ENCODE measurements at places on chromosomes 11 and 22.

- no peak for DNase-seq
These were observed 80.8 kb downstream of the ME3 start for GRCh38 chr11:86591631-86592030.

- DNase-seq = no peak
These were observed at the start of gene SCGB2A2 for GRCh38 chr11:62269654-62270278. SCGB2A2 (plus strand) TSS chr11:62270158; CDS start chr11:62270217, 59 bp downstream.

GRCh38 chr11:115606498-115607220, 102.4 kb upstream of the CADM1 start:
- DNase-seq = no peak

- DNase-seq = no peak
These were observed 30.2 kb upstream of the CFAP300 start for GRCh38 chr11:102017026-102017425.

DNA sequence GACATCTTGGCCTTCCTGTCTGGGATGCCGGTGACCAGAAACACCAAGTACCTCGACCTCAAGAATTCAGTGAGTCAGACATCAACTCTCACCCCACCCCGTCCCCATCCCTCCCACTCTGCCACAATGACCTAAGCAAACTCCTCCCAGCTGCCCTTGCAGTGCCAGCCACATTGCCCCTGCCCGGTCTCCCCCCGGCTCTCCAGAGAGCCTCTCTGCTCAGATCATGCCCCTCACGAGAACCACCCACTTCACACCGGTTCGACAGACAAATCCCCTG, 23.6 kb upstream of the MYRF start:
- DNase-seq = no peak

GRCh38 chr11:67627441-67627811, 2.3 kb downstream of the NUDT8 start:
- DNase-seq = peak; percentile 18

GRCh38 chr22:32830473-32830872, 29.0 kb downstream of the TIMP3 start:
- no peak for DNase-seq

DNA sequence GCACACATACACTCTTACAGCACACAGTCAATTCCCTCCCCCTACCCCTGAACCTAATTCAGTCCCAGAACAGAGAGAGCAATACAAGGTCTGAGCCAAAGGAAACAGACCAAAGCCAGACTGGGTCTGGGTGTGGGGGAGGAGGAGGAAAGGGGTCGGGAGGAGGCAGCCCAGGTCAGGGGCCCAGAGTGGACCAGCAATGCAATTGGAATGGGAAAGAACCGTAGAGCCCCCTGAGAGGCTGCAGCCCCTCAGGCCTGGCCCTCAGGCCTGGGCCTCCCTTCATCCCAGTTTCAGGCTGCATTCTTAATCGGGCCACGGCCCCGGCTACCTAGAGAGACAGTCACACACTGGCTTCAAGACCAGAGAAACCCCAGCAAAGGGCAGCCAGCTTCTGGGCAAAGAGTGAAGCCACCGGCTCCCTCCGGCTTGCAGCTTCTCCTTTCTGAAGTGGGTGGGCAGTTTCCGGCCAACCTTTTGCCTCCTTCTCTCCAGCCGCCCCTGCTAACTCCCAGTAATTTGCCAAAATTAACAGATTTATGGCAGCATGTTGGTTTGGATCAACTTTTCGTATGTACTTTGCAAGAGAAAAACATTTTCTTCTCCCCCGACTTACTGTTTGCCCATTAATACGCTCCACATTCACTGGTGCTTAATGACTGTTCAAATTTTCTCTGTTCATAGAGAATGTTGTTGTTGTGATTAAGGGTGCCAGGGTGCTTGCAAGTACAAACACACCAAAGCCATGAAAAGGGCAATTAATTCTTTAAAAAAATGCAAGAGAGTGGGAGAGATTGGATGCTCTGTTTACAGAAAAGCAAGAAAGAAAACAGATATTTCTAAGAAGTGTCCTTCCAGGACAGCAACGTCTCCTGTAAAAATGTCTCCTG, 488.3 kb downstream of the MN1 start:
- DNase-seq = no peak

GRCh38 chr11:69344570-69345145, 50.7 kb downstream of the MYEOV start:
- DNase-seq = no peak

GRCh38 chr22:24593836-24594568, 1.1 kb upstream of the LRRC75B start:
- DNase-seq = no peak

GRCh38 chr11:78074756-78075155, 4.9 kb downstream of the NDUFC2 start:
- no peak for DNase-seq

DNA sequence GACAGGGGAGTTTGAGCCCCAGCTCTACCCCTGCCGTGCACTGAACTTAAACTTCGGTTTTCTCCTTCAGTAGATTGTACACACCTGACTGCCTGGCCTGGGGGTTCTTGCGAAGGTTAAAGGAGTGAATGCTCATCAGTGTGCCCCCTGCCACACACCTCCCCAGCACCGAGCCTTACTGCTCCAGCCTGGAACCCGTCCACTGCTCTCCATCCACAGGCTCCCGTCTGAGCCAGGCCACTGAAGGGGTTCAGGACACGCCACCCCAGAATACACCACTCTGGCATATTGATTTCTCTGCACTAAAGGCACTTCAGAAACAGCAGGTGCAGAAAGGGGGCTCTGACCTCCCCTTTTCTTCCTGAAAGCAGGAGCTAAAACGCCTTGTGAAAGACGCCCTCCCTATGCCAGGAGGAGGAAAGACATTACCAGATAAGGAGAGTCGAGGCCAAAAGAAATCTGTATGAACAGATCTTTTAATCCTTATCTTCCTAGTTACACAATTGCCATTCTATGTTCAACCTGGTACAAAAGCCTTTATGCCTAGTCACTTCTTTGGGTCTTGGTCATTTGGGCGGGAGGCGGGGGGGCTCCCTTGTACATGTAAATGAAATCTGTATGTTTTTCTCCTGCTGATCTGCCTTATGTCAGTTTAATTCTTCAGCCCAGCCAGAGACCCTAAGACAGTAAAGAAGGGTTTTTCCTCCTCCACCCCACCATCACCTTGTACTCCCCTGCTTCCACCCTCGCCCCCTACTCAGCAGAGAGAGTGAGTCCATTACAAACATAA, 1.9 kb upstream of the SSTR3 start:
- DNase-seq = no peak

GRCh38 chr11:2805388-2806056, 80.1 kb downstream of the CDKN1C start:
- no peak for DNase-seq

- DNase-seq = no peak
These were observed 40.9 kb upstream of the BIRC3 start for GRCh38 chr11:102276362-102276761.

DNA sequence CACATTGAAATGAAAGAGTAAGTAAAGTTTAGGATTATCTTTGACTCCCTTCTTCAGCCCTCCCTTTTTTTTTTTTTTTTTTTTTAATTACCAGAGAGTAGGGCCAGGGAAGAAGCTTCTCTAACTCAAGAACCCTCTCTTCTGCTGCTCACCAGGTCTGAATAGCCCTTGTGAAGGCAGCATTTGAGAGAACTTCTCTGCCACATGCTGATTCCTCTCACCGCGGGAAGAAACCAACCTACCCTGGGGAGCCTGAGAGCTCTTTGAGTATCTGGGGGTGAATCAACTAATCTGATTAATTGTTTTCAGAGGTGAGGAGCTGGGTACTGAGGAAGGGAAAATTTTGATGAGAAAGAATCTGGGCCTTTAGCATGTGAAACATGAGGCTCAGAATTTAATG, 434.5 kb upstream of the CCDC90B start:
- DNase-seq = no peak

DNA sequence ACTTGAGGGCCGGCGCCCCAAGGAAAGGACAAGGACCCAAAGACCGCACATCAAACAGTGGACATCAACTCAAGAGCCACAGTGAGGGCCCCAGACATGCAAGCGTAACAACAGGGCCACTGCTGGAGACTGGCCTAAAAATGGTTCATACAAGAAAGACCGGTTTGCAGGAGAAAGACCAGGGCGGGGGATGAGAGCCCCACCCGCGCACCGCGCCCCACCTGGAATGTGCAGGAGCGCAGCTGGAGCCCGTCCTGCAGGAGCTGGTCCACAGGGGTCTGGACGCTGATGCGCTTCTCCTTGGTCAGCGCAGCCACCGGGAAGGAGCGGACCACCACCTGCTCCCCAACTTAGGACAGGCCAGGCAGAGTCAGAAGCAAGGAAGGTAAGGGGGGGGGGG, 13.9 kb downstream of the SBF1 start:
- DNase-seq = no peak

DNA sequence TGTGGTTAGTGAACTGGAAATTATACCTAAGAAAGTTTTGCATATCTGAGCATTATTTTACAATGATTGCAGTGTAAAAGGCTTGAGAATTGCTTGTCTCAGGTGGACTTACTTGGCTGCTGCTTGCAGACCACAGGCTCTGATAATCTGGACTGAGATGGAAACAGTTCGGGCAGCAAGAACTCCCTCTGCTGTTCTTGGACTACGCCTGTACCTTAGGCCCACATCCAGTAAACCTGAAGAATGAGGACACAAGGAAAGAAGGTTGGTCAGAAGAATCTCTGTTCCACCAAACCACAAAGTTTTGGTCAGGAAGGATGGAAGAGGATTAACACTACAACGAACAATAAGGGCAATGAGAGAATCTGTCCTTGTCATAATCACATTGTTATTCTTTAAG, 80.1 kb downstream of the C2CD3 start:
- DNase-seq = no peak

DNA sequence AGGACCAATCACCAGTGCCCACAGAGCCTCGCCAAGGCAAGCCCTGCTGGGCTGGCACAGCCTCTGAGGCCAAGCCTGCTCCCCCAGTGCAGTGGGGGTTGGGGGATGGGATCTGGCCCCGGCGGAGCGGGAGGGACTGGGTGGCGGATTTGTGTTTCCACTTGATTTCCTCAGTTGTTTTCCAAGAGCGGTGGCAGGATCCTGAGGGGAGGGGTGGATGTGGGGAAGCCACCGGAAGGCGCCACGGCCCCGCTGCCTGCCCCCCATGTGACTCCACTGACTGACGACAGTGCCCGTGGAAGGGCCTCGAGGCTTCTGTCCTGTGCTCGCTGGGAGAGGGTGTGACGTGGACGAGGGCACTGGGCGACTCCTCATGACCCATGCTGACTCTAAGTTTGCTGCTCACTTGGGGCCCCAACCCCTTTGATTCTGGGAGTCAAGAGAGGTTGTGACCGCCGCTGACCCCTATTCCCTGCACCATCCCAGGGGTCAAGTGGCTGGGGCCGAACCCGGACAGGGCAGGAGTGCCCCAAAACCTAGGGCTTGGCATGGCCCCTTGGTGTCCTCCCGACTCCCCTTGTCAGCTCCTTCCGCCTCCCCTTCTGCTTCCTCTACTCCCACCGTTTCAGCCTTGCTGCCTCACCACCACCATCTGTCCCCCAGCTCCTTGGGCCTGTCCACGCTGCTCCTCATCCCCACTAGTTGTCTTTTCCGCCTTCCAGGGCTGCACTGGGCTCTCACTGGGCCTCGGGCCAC, 23.5 kb upstream of the PICK1 start:
- no peak for DNase-seq

Measured in activated T-cell treated with anti-CD3 and anti-CD28 coated beads, Interleukin-2, amount 50 U/mL, for 24 hours (primary cell).